ENCODE measurements at places on chromosomes 6 and 20.

GRCh38 chr6:90151576-90152422 is 144.8 kb downstream of the BACH2 start:
- DNase-seq: no peak

DNA sequence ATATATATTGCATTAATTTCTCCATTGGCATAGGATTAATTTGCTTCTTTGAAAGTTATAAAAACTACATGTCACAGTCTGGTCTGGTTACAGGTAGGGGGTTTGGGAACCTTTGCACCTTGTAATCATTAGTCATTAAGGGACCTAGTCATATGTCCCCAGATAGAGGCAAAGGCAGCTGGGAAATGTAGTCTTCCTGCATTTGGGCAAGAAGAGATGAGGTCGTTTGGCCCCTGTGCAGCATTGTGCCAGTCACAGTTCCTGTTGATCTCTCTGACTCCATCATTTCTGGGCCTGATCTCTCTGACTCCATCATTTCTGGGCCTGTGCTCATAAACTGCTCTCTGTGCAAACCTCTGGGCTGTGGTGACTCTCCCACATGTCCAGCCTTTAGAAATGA is 73.2 kb downstream of the BCKDHB start:
- no peak for DNase-seq

DNA sequence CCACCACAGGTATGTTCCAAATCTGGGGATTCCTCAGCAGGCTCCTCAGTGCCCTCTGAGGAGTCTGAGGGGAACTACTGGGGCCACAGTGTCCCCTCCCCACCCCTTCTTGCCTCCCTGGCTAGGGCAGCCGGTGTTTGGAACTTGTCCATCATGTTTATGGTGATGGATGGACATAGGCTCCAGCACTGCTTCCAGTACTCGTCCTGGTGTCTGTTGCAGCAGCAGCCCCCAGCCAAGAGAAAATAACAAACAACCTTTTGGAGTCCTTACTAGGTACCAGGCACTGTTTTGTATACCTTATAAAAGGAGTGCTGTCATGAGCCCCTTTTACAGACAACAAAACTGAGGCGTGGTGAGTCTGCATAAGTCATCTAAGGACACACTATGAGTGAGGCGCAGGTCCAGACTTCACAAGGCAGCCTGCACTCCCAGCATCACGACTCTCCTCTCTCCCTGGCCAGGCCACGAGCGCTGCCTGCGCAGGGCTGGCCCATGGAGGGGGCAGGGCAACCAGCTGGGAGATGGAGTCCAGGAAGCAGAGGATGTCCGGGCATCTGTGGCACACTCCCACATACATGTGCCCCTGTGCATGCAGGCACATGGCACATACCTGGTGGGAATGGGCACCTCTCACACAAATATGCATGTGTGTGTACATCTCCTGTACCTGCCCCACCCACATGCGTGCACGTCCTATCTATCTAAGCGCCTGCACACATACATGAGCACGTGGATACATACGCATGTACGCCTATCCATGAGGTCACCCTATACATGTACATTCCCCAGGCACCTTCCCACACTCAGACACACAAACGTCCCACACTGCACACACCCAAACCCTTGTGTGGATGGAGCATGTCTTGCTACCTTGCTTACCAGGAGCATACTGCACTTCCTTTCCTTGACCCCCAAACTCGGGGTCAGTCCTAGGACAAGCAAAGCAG is 152.7 kb downstream of the VEGFA start:
- DNase-seq: no peak

DNA sequence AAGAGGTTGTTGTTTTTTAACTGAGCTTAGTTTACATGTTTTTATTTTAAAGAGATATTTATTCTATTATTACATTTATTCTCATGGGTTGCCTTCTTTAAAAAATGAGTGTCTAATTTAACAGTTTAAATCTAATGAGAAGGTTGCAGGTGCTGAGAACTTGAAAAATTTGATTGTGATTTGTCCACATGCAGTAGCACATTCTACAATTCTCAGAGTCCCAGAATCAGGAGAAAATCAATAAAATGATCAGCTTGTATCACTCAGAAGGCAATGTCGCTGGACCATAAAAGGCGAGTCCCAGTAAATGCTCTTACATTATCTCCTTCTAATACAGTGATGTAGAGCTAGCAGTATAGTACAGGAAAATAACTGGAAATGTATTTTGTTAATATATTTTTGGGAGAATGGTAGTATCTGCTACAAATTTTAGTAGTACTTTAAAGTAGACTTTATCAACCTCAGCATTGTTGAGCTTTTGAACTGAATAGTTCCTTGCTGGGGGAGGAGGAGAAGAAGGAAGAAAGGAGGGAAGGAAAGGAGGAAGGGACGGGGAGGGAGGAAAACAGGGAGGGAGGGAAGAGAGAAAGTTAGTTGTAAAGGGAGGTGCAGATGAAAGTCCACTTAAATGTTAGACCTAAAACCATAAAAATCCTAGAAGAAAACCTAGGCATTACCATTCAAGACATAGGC is 458.0 kb downstream of the DOK5 start:
- DNase-seq: no peak

DNA sequence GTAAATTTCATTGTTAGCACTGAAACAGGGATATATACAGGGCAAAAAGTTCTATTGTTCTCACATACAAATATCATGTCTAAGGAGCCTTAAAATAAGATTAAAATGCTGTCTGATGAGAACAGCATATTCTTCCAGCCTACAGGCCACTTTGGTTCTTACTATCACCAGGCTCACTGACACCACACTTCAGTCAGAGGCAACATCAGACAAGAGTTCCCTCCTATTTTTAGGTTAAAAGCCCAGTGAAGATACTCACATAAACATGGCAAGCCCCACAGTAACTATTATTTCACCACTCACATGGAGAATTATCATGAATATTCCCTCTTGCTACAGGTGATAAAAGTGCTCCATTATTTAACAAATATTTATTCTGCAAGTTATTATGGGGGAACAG is 175.8 kb downstream of the ISM1 start:
- no peak for DNase-seq

DNA sequence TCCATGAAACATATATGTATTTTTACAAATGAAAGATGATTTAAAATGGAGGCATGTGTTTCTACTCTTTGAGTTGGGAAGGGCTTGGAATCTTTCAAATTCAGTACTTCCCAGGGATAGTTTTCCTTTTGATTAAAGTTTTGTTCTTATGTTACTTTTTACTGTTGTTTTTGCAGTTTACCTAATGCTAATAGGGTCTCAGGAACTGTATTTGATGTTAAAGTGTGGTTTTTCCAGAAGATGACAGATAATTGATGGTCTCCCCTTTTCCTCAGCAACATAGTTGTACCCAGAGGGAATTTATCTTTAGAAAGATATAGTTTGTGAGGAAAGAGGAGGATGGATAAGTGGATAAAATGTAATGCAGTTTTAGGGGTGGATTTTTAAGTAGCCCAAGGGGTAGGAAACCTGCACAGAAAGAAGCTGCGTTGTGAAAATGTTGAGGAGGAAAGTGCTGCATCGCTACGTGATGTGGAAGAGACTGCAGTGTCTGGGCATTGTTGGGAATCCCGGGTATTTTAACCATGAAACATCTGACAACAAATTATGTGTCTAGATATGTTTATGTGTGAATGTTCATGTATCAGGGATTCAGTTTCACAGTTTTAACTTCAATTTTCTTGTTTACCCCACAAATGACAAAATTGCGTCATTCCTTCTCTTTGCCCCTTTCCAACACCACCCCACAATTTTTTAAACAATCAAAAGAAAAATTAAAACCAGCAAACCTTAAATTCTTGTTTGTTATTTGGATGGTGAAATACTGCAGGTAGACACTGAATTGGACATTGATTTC is 42.3 kb downstream of the GNAS start:
- DNase-seq: no peak

GRCh38 chr20:21510414-21511384 is 3.2 kb downstream of the NKX2-2 start:
- DNase-seq: no peak

DNA sequence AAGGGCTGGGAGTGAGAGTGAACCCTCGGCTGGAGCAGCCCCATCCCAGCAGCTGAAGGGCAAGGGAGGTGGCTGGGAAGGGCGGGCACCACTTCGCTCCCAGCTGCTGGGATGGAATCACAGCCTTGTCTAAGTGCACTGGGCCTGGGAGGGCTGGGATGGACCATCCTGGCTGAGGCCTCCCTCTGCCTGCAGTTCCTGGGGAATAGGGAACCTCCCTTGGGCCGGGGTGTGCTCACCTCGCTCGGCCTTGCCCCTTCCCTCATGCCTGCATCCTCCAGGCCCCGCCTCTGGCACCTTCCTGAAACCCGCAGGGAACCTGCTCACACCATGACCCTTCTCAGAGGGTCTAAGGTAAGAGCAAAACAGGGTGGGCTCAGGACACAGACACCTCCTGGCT is 53.7 kb downstream of the SMOC2 start:
- DNase-seq: no peak

DNA sequence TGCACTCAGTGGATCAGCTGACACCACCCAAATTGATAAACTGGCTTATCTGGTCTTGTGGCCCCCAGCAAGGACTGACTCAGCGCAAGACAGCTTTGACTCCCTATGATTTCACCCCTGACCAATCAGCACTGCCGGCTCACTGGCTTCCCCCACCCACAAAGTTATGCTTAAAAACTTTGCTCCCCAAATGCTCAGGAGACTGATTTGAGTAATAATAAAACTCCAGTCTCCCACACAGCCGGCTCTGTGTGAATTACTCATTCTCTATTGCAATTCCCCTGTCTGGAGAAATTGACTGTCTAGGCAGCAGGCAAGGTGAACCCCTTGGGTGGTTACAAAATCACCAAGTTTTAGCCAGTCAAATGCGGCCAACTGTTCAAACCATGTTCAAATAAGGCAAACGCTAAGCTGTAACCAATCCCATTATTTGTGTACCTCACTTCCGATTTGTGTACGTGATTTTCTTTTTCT is 32.5 kb downstream of the SLC22A2 start:
- no peak for DNase-seq

DNA sequence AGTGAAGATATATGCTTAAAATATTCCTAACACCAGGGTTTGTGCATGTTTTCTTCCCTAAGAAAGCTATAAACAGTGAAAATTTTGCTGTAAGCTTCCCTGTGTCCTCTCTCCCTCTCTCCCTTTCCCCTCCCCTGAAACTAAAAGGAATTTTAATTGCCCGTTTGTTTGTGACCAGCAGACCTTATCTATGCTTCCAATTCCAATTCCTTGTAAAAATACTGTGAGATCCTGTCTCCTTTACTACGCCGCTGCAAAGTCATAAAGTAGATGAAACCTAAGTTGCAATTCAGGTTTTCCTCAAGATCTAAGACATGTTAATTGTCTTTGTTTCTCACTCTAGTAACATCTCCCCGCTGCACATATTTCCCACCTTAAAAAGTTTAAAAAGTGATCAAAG is 82.3 kb downstream of the DNAH8 start:
- no peak for DNase-seq

- no peak for DNase-seq
Measured at GRCh38 chr20:33516882-33517281, 27.0 kb downstream of the CBFA2T2 start.
